C1 segment of cervical spinal cord (tissue), 14 donors: ENCODE measurements at places on chromosomes 7 and 10.

- DNase-seq, result no peak
These were observed 46.8 kb upstream of the MNX1 start for GRCh38 chr7:157056957-157057902.

DNA sequence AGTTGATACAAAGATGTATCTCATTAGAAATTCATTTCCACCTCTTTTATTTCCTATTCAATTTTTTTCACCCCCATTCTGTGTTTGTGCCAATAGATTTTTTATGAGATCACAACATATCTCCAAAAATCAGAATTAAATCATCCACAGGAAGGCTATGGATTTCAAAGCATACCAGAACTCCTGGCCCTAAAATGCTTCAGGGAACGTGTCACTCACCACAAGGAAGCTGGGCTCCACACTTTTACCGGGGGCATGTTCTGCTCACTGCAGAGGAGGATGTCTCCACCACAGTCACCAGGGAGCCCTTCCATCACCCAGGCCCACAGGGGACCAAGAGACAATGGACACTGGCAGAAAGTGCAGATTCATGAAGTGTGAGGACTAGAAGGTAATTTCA lies 456.8 kb downstream of the KCNMA1 start:
- DNase-seq, result no peak

DNA sequence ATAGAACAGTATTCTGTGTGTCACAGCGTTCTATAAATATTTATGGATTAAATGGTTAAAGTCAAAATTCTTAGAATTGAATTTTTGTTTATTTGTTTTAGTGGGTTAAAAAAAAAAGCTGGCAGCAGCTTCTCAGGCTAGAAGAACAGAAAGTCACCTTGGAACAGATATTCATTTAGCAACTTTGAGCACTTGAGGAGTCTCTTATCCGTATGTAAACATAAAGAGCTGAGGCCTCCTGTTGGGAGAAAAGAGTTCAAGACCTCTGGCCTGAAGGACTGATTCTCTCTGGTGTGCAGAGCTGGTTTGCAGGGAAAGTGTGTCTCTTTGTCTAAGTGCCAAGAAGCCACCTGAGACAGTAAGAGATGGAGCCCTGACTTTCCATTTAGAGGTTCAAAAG lies 109.9 kb downstream of the HERPUD2 start:
- DNase-seq, result no peak

DNA sequence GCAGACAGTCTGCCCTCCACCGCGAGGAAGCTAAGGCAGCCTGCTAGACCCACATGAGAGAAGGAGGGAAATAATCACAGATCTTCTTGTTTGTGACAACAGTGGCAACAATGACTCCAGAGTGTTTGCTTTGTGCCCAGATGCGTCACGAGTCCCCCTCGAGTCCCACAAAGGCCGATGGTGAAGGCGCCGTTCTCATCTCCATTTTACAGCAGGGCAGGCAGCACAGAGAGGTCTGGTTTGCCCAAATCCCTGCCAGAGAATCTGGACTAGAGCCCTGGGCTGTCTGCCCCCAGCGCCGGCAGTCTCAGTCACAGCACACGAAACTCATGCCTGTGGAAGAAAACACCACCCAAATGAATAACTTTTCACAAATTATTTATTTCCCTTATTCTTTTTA lies 38.1 kb downstream of the KIAA1549 start:
- DNase-seq, result peak; percentile 47

DNA sequence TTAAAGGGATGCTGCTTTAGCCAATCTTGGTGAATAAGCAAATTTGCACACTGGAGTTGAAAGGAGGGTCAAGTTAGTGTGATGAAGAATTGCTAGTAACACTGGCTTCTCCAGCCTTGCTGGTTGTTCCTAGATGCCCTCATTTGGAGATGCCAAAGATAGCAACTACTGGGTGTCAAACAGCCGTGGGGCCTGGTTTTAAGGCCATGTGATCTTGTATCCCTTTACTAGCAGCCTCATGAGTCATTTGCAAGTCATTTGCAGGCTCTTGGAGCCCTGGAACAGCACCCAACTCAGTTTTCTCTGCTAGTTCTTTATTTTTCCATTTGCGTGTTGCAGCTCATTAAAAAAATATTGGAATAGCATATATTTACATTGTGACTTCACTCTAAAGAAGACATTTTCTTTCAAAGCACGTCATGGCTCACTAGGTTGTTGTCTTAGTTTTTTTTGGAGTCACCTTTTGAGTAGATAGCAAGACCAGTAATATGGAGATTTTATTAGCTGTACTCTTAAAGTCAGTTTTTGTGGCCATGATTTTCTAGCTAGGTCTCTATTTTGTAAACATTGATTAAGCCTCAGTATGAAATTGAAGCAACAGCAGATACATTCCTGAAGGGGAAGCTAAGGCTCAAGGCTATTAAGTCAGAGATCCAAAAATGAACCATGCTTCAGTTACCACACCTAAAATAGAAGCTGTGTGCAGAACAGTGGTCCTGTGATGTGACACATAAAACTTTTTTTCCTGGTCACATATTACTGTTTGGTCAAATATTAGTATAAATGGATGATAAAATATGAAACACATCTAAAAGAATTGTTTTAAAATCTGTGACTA lies 1.3 kb downstream of the LSMEM1 start:
- no peak for DNase-seq

DNA sequence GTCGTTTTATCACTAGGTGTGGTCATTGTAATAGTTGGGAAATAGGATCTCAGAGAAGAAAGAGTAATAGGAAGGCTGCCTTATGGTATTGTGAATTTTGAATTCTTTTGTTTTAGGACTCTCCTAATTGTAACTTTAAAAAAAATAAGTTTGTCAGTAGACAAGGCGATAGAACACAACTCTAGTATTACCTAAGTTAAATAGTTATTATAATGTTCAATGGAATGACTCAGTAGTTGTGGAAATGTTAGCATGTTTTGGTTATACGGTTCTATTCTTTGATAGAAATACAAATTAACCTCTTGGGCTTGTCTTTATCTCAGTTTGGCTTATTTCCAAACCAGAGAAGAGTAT lies 1.4 kb downstream of the DNAH11 start:
- DNase-seq, result no peak

- DNase-seq, result no peak
These were observed 32.3 kb upstream of the IL6 start for GRCh38 chr7:22694597-22695207.

GRCh38 chr10:93566435-93567276 lies at the start of gene FFAR4:
Gene FFAR4 (plus strand): TSS chr10:93566665. CDS start chr10:93566721, 56 bp downstream.
- no peak for DNase-seq

GRCh38 chr10:26389533-26389932 lies 48.6 kb upstream of the APBB1IP start:
- no peak for DNase-seq

DNA sequence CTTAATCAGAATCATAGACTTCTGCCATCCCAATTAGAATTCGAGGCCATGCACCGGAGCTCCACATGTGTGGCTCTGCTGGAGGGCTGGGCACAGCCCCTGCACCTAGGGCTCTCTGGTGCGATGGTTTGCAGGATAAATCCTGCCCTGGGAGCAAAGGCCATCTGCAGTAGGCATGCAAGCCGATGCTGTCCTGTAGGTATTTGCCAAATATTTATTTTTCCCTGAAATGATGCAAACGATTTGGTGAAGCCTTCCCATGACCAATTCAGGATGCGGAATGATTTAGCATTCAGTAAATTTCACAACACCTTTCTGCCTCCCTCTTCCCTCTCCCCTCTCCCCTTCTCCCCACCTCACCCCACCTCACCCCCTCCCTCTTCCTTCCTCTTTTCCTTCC lies 170.6 kb downstream of the EBF3 start:
- DNase-seq, result no peak

GRCh38 chr7:121578669-121579068 lies 182.6 kb upstream of the FAM3C start:
- no peak for DNase-seq

DNA sequence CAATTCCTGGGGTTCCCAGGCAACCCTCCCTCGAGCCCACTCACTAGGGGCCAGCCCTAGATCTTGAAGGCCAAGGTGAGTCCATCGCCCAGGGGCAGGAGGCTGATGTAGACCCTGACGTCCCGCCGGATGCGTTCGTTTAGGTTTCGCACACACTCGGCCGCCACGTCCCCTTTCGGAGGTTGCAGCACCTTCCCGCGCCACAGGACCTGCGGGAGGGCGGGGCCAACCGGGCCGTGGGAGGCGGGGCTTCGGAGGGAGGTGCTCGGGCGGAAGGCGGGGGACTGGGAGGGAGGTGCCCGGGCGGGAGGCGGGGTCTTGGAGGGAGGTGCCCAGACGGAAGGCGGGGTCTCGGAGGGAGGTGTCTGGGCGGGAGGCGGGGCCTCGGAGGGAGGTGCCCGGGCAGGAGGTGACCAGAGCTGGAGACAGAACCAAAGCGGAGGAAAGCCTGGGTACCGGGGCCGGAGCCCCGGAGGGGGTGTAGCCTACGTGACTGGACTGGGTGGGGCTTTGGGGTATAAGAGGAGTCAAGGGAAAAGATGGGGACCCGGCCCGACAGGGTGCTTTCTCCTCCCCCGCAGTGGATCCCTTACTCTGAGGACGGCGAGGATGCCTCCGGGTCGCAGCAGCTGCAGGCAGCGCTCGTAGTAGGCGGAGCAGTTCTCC lies 1.6 kb downstream of the COMTD1 start:
- DNase-seq, result peak; percentile 32

DNA sequence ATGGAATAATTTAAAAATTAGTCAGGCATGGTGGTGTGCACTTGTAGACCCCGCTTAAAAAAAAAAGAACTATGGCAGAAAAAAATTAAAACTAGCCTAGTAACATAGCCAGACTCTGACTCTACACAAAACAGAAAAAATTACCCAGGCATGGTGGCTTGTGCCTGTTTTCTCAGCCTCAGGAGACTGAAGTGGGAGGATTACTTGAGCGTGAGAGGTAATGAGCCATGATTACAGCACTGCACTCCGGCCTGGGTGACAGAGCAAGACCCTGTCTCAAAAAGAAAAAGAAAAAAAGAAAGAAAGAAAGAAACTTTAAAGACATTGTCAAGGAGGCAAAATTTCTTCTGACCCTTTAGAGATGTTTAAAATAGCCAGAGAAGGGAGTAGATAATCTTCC lies 109.0 kb upstream of the TMEM106B start:
- no peak for DNase-seq

DNA sequence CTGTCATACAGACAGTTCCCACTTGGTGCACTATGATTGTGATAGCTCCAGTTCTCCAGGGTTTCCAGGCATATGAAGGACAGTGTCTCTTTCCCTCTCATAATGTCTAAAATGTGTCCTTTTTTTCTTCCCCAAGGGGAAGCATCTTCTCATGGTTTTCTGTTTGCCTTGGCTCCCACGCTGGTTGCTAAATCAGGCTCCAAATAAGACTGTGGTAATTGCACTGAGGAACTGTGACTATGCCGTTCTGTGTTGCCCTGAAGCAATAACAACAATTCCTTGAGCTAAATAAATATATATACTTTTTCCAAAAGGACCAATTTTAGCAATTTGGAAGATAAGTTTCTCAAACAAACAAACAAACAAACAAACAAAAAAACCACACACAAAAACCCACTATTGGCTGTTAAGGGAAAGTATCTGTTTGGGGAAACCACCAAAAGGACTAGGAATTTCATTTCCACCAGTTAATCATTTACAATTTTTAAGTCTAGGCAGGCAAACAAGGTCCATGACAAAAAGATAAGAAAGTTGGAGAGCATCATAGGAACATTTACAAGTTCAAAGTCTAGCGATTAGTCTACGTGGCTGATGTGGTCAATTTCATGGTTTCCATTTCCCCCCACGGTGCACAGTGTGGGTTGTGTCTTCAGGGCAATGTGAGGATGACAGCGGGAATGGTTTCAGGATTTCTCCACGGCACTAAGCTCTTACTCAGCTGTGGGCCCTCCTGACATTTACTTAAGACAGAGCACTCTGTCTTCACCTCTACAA lies 62.4 kb downstream of the THNSL1 start:
- no peak for DNase-seq

DNA sequence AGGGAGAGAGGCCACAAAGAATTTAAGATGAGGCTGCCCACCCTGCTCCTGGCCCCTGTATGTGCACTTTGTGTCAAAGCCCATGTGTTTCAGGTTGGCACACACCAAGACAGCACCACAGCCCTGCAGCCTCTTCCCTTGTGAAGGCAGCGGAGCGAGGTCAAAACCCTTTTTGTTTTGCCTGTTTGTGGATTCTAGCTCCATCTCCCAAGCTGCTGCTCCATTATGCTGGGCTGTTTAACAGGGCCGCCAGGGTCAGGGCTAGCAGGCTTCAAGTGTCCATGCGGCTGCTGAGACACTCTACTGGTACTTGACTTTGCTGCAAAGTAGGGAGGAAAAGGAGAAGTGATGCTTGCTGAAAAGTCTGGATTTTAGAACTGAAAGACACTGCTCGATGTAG lies 142.3 kb upstream of the EFCAB10 start:
- DNase-seq, result peak; percentile 16

DNA sequence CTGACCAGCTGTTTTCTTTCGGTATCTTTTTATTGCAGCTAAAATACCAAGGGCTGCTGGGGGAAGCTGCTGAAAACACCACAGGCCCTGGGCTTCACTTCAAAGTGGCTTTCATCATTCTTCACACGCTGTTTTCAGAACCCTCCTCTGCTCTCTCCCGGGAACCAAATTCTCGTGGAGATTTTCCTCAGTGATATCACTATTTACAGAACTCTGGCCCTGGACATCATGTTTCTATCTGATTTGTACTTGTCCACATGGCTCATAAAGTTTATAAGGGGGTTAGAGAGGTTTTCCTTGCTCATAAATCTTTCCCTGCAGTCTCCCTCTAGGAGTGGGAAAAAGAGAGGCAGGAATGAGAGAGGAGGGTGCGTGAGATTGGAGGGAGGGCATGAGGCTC lies 177.4 kb upstream of the NPVF start:
- no peak for DNase-seq

DNA sequence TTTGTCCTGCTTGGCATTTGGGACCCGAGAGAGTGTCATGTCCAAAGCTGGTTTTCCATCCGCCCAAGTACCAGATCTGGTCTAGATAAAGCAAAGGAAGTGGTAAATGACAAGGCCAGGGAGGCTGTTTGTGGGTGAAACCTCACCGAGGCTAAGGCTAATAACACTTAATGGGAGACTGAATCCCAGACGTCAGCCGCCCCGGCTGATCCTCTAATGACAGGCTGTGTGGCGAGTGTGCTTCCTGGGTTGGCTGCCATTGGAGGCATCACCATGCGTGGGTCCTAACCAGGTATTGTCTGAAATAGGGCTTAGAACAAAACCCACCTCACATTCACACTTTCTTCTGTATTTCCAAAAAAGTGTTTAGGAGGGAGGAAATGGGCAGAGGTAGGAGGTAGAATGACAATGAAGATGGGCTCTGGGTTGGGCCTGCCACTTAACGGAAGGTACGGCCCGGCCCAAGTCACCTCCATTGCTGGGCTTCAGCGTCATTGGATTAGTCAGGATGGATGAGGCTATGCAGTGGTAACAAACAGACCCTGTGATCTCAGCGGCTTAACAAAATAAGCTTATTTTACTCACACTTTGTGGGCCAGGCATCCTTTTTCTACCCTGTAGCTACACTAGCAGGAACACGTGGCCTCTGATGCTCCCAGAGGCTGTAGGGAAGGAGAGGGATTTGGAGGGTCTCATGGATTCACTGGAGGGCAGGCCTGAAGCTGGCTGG lies 59.7 kb downstream of the PROSER2 start:
- DNase-seq, result no peak
